Heart right ventricle (tissue), 16 donors: ENCODE measurements at places on chromosomes 5 and 9. TPM values are rescaled to one million over a fixed set of nuclear protein-coding genes. Genes with fewer than 3 reads are reported as not detected.

DNA sequence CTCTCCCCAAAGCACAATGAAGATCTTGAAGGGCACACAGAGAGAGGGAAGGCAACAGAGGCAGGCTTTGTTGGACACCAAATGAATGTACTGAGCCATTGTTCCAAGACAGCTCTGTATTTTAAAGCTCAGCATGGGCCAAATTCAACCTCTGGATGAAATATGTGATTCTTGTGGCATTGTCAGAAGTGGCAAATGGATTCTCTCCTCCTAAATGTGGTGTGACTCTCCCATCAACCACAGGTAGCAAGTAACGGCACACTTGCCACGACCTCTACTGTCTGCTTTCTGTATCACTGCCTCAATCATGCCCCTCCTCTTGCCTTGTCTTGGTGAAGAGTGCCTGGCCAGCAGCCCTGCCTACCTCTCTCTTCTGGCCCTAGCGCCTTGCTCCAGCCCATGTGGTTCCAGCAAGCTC is 6.1 kb upstream of the MOB3B start:
- peaks cover 3% of the 10 kb centered on the region for H3K36me3 ChIP-seq
- no peak overlapping the region for H3K27ac ChIP-seq
- H3K4me1 ChIP-seq: peaks cover 22% of the 10 kb centered on the region
- DNase-seq: no peak

Gene IFNA21
- total RNA-seq: not detected

Gene SPINK4
- not detected for total RNA-seq

Gene PCDHGB2
- total RNA-seq: 9.3 TPM

DNA sequence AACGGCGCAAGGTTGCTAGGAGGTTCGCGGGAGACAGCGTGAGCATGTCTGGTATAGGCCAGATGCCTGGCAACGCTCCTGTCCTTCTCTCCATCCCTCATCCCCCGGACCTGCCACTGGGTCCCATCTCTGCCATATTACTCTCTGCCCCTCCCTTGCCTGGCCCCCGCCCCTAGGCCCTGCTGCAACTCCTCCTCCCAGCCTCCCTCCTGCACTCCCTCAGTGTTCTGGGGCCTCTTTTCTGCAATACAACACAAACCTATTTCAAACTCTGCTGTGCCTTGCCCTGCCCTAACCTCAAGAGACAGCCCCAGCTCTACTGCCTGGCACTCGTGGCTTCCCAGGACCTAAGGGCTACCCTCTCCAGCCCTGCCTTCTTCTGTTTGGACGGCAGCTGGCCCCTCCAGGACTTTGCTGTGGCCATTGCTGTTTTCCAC is 8.9 kb upstream of the DBN1 start:
- H3K36me3 ChIP-seq: peaks cover 6% of the 10 kb centered on the region
- H3K27me3 ChIP-seq: no peaks in the 10 kb centered on the region
- peaks cover 30% of the 10 kb centered on the region for H3K4me1 ChIP-seq
- no peak for DNase-seq
- H3K27ac ChIP-seq: no peak overlapping the region
- no peak overlapping the region for H3K4me3 ChIP-seq

Gene PFN3
- total RNA-seq: not detected

DNA sequence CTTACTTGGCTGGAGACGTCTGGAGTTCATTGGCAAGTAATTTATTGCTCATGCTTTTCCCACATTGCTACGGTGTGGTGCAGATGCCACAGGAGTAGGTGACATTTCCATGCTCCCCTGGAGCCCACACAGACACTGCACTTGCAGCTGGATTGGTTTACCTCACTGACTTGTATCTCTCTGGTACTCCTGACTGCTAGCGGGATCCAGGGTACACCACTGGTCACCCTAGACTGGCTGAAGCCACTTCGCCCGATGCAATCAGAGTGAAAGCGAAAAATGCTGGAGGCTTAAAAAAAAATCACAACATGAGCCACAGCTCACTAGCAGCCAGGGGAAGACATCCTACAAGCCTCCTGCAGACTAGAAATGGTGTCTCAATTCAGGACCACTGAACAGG is 32.6 kb upstream of the SLIT3 start:
- H3K4me3 ChIP-seq: no peak overlapping the region
- H3K27me3 ChIP-seq: peaks cover 24% of the 10 kb centered on the region
- DNase-seq: no peak
- H3K4me1 ChIP-seq: no peaks in the 10 kb centered on the region
- no peak overlapping the region for H3K27ac ChIP-seq

GRCh38 chr9:86637515-86637914 is 283.3 kb upstream of the TUT7 start:
- H3K4me1 ChIP-seq: no peaks in the 10 kb centered on the region
- H3K4me3 ChIP-seq: no peak overlapping the region

Gene HINT1
- 154 TPM for total RNA-seq

GRCh38 chr5:162227075-162227474 is 159.5 kb downstream of the GABRG2 start:
- no peak overlapping the region for H3K27ac ChIP-seq
- DNase-seq: no peak
- no peak overlapping the region for H3K4me3 ChIP-seq
- H3K4me1 ChIP-seq: no peaks in the 10 kb centered on the region
- H3K27me3 ChIP-seq: no peaks in the 10 kb centered on the region

- no peak for DNase-seq
- no peaks in the 10 kb centered on the region for H3K27me3 ChIP-seq
- H3K36me3 ChIP-seq: no peaks in the 10 kb centered on the region
- no peak overlapping the region for H3K4me3 ChIP-seq
Measured at GRCh38 chr5:9499498-9499876, 46.4 kb downstream of the SEMA5A start.

- H3K4me1 ChIP-seq: no peaks in the 10 kb centered on the region
- peak; percentile 15 for DNase-seq
- H3K27ac ChIP-seq: no peak overlapping the region
- H3K27me3 ChIP-seq: no peaks in the 10 kb centered on the region
- no peak overlapping the region for H3K4me3 ChIP-seq
Measured at GRCh38 chr9:134299883-134300282, 26.4 kb upstream of the RXRA start.

- peaks cover 66% of the 10 kb centered on the region for H3K36me3 ChIP-seq
- no peaks in the 10 kb centered on the region for H3K27me3 ChIP-seq
- H3K4me1 ChIP-seq: no peaks in the 10 kb centered on the region
- no peak for DNase-seq
Measured at GRCh38 chr9:120856700-120857099, 14.0 kb upstream of the PSMD5 start.

GRCh38 chr5:13990896-13991295 is 46.4 kb upstream of the DNAH5 start:
- H3K4me3 ChIP-seq: no peak overlapping the region
- no peaks in the 10 kb centered on the region for H3K4me1 ChIP-seq
- no peaks in the 10 kb centered on the region for H3K27me3 ChIP-seq
- H3K36me3 ChIP-seq: no peaks in the 10 kb centered on the region
- no peak for DNase-seq
- no peak overlapping the region for H3K27ac ChIP-seq

DNA sequence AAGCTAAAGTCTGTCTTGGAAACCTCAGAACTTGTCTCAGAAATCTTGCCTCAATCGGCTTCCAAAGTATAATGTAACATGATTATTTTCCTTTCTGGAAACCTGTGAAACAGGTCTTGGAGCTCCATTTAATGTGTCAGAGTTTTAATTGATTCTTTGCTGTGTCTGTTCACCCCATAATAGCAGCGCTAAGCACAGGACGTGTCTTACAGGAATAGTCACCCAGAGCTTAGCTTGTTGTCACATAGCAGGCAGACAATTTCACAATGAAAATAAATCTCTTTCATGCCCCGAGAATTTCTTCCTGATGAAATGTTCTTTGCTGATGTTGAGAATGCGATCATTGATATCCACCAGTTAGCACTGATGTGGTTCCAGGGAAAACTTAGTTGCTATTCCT is 40.2 kb upstream of the PTPN3 start:
- H3K36me3 ChIP-seq: no peaks in the 10 kb centered on the region
- no peak for DNase-seq
- no peak overlapping the region for H3K27ac ChIP-seq
- H3K4me1 ChIP-seq: no peaks in the 10 kb centered on the region

- no peak for DNase-seq
- no peaks in the 10 kb centered on the region for H3K4me1 ChIP-seq
- H3K4me3 ChIP-seq: no peak overlapping the region
- H3K36me3 ChIP-seq: no peaks in the 10 kb centered on the region
- H3K27me3 ChIP-seq: no peaks in the 10 kb centered on the region
Measured at GRCh38 chr5:130213607-130214006, 309.3 kb downstream of the CHSY3 start.

Gene ZNF354C
- total RNA-seq: 4.7 TPM

Gene PCDHGA2
- 13.8 TPM for total RNA-seq

- no peak overlapping the region for H3K4me3 ChIP-seq
- H3K27ac ChIP-seq: no peak overlapping the region
- H3K27me3 ChIP-seq: peaks cover 13% of the 10 kb centered on the region
Measured at GRCh38 chr5:6159832-6160430, 218.4 kb downstream of the MED10 start.

DNA sequence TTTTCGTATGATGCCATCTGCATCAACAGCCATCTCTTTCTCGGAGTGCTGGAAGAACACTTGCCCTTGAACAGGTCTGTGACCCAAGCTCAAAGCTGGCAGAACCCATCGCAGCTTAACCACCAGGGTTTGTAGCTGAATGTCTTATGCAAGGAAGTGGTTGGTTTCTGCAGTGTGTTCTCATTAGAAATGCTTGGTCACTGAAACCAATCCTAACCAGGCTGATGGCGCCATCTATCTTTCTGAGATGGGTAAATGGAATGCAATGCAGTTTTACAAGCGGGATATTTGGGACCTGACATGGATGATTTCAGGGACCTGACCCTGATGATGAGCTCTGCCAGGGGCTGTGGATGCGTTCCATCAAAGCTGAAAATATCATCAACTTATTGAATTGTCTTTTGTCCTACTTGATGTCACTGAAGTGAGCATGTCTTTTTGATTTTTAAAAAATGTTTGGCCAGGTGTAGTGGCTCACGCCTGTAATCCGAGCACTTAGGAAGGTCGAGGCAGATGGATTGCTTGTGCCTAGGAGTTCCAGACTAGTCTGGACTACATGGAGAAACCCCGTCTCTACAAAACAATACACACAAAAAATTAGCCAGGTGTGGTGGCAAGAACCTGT is 28.7 kb downstream of the DMRT3 start:
- no peaks in the 10 kb centered on the region for H3K4me1 ChIP-seq
- no peak for DNase-seq
- no peaks in the 10 kb centered on the region for H3K36me3 ChIP-seq
- no peak overlapping the region for H3K4me3 ChIP-seq
- peaks cover 51% of the 10 kb centered on the region for H3K27me3 ChIP-seq

Gene RELL2
- total RNA-seq: 0.50 TPM

Gene ZBED3
- 6.5 TPM for total RNA-seq

GRCh38 chr5:125409234-125409860 is 662.9 kb upstream of the ZNF608 start:
- no peaks in the 10 kb centered on the region for H3K27me3 ChIP-seq
- H3K36me3 ChIP-seq: no peaks in the 10 kb centered on the region
- H3K27ac ChIP-seq: no peak overlapping the region
- peaks cover 31% of the 10 kb centered on the region for H3K4me1 ChIP-seq
- no peak for DNase-seq

GRCh38 chr5:41200506-41200905 is 12.8 kb downstream of the C6 start:
- H3K36me3 ChIP-seq: no peaks in the 10 kb centered on the region
- no peak for DNase-seq
- no peak overlapping the region for H3K27ac ChIP-seq
- peaks cover 12% of the 10 kb centered on the region for H3K4me1 ChIP-seq

DNA sequence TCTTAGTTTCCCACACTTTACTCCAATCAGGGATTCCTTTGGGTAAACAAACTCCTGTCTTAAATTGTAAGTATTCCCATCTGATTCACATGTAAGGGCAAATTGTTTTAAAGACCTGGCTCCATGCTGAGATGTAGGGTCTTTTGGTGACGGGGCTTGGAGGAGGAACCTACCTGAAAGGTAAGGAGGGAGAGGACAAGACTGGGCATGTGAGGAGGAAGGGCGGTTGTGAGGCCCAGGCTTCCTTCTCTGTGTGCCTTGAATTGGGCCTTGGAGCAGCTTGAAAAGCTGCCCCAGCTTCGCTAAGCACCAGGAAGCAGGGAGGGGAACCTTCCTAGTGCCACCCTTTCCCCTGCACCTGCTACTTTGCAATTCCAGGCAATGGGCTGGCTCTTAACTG is 86.8 kb downstream of the C9orf152 start:
- no peak overlapping the region for H3K4me3 ChIP-seq
- H3K27me3 ChIP-seq: no peaks in the 10 kb centered on the region
- no peak for DNase-seq
- peaks cover 76% of the 10 kb centered on the region for H3K4me1 ChIP-seq
- no peak overlapping the region for H3K27ac ChIP-seq
- no peaks in the 10 kb centered on the region for H3K36me3 ChIP-seq
